Endodermal cell (in vitro differentiated cells): ENCODE measurements at places on chromosomes 1 and 21. TPM values are rescaled to one million over a fixed set of nuclear protein-coding genes. Genes with fewer than 3 reads are reported as not detected.

The NBPF20 gene
- total RNA-seq = 5.2 and 5.3 TPM in 2 replicates

The ITLN2 gene
- total RNA-seq = 15.8 to 29.7 TPM (median 29.0 TPM) in 3 replicates

GRCh38 chr1:14732728-14733047 is 134.2 kb downstream of the KAZN start:
- peaks cover 8% of the 10 kb centered on the region for H3K4me1 ChIP-seq
- no peaks in the 10 kb centered on the region for H3K27me3 ChIP-seq
- H3K4me3 ChIP-seq = no peak overlapping the region
- H3K36me3 ChIP-seq = no peaks in the 10 kb centered on the region

GRCh38 chr1:92081031-92081430 is 886 bp downstream of the BTBD8 start:
- DNase-seq = no peak
- no peak overlapping the region for H3K27ac ChIP-seq
- no peaks in the 10 kb centered on the region for H3K4me1 ChIP-seq

DNA sequence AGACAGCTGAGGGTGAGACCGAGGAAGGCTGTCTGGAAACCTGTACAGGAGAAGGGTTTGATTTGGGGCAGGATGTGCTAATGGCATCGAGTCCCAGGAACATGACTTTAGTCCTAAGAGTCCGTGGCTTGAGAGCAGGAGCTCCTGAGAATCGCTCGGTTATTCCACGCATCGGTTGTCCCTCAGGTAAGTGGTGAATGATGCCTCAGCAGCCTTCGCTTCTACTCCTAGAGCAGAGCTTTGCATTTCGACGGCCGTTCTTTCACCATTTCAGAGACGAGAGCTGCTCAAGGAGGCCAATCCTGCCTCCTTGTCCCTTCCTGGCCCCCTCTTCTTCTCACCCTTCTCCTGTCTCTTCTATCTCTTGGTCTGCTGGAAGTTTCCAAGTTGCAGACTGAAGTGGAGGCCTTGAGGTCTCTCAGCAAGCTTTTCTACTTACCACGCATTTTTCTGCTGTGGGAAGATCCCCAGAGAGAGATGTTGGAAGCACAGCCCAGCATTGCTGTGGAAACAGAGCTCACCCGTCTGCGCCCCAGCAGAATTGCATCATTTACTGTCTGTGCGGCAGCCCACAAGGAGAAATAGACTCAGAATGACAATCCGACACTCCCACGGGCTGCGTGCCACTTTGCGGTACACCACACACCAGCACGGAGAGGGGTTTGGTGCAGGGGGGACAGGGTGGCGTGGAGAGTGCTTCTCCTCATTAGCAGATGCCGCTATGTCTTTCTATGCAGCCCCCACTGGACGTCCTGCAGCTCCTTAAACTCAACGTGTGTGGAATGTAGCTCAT is 270.7 kb upstream of the C1orf174 start:
- no peaks in the 10 kb centered on the region for H3K27me3 ChIP-seq
- no peak overlapping the region for H3K27ac ChIP-seq

DNA sequence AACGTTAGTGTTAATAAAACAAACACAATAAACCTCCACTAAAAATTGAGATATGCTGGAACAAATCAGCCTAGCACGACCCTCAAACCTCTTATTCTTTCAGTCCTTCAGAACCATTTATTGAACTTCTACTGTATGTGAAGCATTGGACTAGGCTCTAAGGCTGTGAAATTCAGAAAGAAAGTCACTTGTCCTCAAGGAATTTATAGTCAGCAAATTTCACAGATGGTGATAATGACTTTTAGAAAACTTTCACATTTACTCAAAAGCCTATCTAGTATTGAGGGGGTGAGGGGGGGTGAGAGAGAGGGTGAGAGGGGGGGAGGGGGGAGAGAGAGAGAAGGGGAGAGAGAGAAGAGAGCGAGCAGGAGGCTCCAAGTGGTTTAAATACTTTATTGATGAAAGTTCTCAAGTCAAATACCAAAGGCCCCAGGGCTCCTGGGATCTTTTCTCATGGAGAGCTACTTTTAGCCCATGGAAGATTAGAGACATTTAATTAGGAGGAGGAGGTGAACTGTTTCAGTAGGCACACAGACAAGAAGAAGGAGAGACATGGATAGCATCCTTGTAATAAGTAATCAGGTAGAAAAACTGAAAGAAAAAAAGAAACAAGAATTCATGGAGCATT is 66.3 kb upstream of the SSX2IP start:
- no peak overlapping the region for H3K27ac ChIP-seq
- DNase-seq = no peak
- no peak overlapping the region for H3K4me3 ChIP-seq
